ENCODE measurements at places on chromosomes 7 and 10.
A peak's percentile ranks its signal among the peaks of the same experiment; 100 is the strongest.

GRCh38 chr10:1737222-1738061 lies at the start of gene ADARB2:
TSS of gene ADARB2 (minus strand) at chr10:1737525.
- DNase-seq = no peak

DNA sequence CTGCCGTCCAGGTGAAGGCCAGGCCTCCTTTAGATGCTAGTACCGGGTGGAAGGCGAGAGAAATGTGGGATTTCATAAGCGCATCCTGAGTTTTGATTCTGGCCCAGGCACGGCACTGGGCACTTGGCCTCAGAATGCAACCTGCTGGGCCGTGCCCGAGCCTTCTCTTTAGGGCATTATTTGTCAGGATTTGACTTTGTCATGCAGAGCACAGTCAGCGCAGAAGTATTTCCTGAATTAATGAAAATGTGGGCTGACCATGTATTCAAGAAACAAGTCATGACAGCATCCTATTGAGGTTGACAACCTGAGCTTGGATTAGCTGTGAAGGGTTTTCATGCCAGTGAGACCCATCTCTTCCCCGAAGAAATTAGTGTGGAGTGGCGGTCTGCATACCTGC lies 34.4 kb downstream of the RCC1L start:
- DNase-seq = no peak

GRCh38 chr10:97547962-97548361 lies 24.6 kb upstream of the ANKRD2 start:
- no peak for DNase-seq

GRCh38 chr10:7787857-7788638 lies at the start of the genes ATP5F1C and KIN:
TSS of gene ATP5F1C (plus strand) at chr10:7788177. CDS start at chr10:7788208, 31 bp downstream.
TSS of gene KIN (minus strand) at chr10:7787993. CDS start at chr10:7787933, 60 bp downstream.
- DNase-seq = peak; percentile 95

GRCh38 chr7:33558549-33559323 lies 346.6 kb upstream of the BMPER start:
- no peak for DNase-seq

Data from stimulated activated CD8-positive, alpha-beta memory T cell treated with anti-CD3 and anti-CD28 coated beads, Interleukin-2, amount 100 ng/mL, for 1 hour (primary cell).